NCI-H1092 treated with DMSO at 0.1 percent for 48 hours (cell line): ENCODE measurements at places on chromosomes 12 and 14.

- DNase-seq = no peak
Measured at GRCh38 chr12:132021031-132021871, 71.5 kb downstream of the EP400 start.

DNA sequence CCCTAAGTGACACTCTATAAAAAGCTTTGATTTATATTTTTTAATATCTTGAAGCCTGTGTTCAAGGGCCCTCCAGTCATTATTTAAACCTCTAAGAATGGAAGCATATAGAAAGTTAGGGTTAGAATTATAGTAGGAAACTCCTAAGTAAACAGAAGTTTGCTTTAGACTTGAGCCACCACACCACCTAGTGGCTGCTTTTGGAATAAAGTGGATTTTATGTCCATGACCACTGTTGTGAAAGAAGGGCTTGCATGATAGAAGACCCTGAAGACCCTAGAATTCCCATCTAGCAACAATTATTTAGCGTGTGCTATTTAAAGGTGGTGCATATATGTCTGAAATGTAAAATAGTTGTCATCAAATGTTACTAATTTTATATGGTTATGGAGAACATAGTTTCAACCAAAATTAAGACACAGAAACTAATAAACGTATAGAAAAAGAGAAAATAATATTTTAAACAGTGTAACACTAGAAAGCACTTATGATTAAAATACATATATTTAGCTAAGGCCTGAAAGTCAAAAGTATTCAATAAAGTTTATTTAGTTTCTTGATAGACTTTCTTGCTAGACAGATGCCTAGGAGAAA is 21.3 kb downstream of the LRRIQ1 start:
- DNase-seq = peak; percentile 32

GRCh38 chr12:59595565-59595882 is 305 bp upstream of the SLC16A7 start:
- no peak for DNase-seq

DNA sequence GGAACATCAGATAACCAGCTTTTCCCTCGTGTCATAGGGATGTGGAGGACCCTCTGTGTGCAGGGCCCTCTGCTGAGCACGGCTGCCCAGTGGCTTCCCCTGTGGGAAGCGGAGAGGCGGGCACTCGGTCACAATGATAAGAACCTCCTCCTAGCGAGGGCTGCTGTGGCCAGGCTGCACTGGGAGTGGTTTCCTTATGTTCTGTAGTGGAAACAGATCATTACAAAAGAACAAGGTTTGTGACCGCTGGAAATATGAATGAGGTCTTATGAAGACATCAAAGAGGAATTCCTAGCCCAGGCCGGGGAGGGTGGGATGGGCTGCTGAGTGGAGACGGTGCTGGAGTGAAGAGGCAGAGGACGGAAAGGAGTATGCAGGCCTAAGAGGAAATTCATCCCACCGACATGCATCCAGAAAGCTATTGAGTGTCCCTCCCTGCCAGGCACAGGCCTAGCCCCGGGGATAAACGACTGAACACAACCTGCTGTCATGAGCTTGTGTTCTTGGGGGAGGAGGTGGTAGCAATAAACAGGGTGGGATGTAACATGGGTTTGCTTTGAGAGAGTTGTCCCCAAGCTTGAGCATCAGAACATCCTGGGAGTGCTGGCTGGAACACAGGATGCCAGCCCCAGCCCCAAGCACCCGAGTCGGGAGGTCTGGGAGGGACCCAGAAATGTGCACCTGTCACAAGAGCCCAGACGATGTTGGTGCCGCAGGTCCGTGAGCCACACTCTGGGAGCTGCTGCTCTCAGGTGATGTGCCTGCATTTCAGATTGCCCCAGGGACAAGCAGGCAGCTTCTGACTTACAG is 37.5 kb downstream of the FZD10 start:
- DNase-seq = no peak

DNA sequence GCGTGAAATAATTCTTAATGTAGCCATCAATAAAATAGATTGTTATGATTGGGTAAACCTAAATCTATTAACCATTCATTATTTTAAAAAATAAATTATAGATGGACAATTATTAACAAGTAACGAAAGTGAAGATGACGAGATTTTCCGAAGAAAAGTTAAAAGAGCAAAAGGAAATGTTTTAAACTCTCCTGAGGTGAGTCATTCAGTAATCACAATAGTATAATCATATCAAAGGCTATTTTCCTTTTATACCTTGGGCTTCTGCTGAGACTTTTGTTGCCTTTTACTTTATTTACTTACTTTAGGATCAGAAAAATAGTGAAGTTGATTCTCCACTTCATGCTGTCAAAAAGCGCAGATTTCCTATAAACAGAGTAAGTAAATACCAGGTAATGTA is 45.6 kb downstream of the FANCM start:
- DNase-seq = no peak

DNA sequence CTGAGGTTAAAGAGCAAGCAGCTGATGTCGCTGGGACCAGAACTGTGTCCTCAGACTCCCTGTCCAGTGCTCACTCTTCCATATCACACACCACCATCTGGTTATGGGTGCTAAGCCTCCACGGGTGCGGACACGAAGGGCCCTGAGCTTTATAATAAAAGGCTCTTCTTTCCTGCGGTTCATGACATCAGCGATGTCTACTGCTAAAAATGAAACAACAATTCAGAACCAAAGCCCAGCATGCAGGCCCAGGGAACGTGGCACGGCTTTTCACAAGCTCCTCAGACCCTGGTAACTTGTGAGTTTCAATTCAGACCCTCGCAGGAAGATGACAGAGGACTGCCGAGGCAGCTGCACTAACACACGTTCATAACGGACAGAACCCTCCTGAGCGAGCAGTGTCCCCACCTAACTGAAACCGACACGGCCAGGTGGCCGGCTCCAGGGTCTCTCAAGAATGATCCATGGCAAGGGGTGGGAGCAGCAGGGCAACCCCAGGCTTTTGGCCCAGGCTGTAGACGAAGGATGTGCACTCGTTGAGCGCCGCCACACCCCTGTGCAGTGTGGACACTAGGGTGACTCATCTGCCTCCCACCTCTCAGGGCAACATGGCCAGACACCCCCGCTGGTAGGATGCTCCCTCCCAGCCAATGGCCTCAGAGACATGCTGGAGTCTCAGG is 180.3 kb downstream of the CALM1 start:
- DNase-seq = no peak
